ENCODE measurements at places on chromosomes 6 and 20.

DNA sequence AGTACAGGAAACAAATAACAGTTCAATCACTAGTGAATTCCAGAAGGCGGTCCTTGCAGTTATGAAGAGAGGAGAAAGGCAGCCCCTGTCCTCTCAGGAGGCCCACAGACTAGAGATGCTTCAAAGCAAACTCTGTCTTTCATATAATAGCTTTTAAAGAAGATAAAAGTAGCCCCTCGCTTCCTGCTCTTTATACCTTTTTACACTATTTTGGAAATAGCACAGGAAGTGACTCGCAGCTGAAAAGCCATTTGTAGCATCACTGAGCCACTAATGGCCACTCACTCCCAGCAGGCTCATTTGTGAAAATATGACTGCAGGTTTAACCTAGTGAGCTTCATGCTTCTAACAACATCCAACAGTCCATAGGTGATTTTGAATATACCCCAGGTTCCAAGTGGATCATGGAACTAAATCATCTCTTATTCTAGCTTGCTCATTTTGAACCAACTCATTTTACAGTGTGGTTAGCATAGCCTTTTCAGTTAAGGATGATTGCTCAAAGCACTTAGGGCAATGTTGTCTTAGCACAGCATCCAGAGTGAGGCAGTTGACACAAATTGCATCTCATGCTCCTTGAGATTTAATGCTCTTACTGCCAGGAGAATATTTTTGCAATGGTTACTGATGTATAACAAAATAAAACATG lies 136.0 kb upstream of the NRSN1 start:
- no peak for DNase-seq

DNA sequence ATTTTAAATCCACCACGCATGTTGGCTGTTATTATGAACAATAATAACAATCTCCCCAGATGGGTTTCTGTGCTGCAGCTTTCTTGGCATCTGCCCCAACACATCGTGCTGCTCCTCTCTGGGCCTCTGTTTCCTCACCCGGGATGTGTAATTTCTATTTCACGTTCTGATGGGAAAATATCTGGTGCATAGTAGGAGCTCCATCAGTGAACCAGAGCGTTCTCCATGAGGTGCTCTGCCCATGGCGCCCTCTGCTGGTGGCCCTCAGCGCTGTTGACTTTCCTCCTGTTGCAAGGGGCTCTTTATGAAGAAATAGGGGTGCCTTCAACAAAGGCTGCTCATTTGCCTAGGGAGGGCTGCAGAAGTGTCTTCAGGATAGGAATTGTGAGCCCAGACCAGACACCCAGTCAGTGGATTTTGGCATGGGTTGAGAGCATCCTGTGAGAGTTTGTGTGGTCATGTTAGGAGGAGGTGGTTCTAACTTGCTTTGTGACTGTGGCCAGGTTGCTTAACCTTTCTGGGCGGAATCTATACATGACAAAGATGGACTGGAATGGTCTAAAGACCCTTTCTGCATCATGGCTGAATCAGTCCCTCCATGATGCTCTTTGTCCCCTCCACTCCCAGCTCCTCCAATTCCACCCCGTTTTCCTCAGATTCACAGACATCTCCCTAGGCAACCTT lies 8.1 kb downstream of the SCRT2 start:
- peak; percentile 51 for DNase-seq

DNA sequence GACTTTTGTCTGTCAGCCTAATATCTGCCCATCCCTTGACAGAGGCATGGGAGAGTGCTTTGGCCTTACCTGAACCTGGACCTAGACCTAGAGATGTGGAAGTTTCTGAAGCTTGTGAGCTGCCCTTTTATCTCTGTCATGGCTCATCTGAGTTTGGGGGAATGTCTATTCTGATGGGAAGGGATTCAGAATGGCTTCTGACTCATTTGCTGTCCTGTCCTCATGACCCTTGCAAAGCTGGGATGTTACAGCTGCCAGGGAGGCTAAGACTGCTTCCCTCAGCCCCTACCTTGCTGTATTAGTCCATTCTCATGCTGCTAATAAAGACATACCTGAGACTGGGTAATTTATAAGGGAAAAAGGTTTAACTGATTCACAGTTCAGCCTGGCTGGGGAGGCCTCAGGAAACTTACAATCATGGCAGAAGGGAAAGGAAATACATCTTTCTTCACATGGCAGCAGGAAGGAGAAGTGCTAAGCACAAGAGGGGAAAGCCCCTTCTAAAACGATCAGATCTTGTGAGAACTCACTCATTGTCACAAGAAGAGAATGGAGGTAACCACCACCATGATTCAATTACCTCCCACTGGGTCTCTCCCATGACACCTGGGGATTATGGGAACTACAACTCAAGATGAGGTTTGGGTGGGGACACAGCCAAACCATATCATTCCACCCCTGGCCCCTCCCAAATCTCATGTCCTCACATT lies 252.2 kb downstream of the ERMARD start:
- no peak for DNase-seq

DNA sequence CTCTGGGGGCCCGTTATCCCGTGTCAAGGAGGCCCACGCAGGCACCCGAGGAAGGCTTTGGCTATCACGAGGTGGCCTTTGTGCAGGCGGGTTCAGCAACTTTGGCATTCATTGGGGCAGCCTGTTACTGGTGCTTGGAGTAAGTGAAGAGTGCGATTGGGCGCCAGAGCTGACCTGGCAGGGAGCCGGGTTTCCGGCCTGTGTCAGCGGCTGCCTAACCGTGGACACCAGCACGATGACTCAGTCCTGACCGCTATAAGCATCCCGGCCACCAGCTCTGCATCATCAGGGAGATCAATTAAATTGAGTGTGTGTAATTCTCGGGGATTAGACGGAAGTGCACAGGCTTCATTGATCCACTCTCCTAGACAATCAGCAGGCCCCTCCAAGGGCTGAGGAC lies 45.9 kb downstream of the CDH4 start:
- no peak for DNase-seq

GRCh38 chr6:7646394-7646793 lies 56.4 kb downstream of the SNRNP48 start:
- DNase-seq: no peak

- DNase-seq: no peak
These were observed 108.6 kb downstream of the FIG4 start for GRCh38 chr6:109799664-109800063.

DNA sequence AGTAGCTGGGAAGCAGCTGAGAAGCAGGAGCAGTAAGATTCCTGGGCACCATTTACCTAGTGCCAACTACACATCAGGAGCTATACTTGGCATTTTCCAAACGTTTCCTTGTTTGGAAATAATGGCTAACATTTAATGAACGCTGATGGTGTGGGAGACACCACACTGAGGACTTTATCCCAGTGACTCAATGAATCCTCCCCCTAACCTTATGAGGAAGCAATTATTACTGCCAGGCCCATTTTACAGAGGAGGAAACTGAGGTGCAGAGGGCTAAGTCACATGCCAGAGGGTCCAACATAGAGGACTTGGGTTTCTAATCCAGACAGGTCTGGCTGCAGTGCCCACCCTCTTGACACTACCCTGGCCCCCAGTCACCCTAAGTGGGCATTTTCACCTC lies 6.1 kb downstream of the PTGIS start:
- no peak for DNase-seq

Data from CD4-positive, alpha-beta T cell treated with Interleukin-6 at 100 ng/mL for 8 hours (primary cell).